Umbilical cord (tissue), 2 donors: ENCODE measurements at places on chromosomes 1 and 21. TPM values are rescaled to one million over a fixed set of nuclear protein-coding genes. Genes with fewer than 3 reads are reported as not detected.

CELA3A gene
- total RNA-seq = not detected

RNF186 gene
- total RNA-seq = not detected

LCE1B gene
- not detected for total RNA-seq

DNA sequence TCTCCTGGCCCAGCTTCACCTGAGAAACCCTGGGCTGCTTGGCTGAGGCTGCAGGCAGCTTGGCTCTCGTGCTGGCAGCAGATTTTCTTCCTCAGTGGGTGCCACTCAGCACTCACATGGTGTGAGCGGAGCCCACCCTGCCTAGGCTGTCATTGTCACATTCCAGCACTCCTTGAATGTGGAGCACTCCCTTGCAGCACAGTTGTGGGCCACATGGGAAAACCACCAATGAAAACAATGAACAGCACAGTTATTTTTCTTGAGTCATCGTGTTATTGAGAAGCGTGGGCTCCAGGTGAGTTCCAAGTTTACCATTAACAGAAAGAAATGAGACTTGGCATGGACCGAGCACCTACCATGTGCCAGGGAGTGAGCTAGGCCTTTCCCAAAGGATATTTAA lies 27.2 kb upstream of the TRIM67 start:
- no peak for DNase-seq

GRCh38 chr1:228175316-228176023 lies 9.9 kb downstream of the IBA57 start:
- no peak for DNase-seq
